Fibroblast of lung (primary cell): ENCODE measurements at places on chromosomes 2 and 18. TPM values are rescaled to one million over a fixed set of nuclear protein-coding genes. Genes with fewer than 3 reads are reported as not detected.

The PSD4 gene
- polyA plus RNA-seq, result 1.0 and 1.4 TPM in 2 replicates

The BOLL gene
- not detected in 2 replicates for polyA plus RNA-seq

The CYS1 gene
- polyA plus RNA-seq, result 0.31 and 0.37 TPM in 2 replicates

The FBLN7 gene
- polyA plus RNA-seq, result 4.6 and 5.1 TPM in 2 replicates

DNA sequence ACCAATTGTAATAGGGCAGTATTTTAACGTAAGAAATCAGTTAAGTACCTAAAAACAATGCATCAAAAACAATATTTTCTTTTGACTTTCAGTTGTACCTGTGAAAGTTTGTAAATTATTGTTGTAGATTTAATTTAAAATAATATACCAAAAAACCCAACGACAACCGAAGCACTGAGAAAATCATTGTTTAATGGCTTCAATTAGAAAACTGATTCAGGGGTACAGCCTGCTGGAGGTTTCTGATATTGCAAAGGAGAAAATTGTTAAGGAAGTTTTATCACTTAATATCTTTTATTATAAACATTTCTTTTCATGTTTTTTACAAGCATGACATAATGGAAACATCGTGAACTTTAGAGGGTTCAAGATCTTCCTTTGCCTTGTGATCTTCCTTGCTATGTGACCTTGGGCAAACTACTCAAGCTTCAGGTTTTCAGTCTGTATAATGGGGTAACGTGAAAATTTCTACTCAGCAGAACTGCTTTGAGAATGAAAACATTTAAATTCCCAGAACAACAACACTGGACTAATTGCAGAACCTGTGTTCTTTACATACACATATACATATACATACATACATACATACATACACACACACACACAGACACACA is 76.3 kb upstream of the GLS start:
- peak; percentile 21 for DNase-seq

DNA sequence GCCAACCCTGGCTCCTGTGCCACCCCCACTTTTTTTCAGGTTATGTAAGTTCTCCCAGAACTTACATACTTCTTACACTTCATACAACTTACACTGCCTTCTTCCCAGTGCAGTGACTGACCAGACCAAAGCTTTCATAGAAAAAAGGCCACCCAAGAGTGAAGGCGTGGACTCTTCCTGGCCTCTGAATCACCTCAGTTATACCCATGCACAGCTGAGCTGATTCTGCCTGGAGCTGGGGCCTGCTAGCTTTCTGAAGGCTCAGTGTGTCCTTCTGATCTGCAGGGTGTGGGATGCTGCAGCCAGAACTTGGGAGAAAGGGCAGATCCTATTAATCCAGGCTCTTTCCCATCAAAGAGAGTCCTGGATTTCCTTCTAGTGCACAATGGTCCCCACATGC is 216.1 kb downstream of the TTC32 start:
- no peak for DNase-seq

DNA sequence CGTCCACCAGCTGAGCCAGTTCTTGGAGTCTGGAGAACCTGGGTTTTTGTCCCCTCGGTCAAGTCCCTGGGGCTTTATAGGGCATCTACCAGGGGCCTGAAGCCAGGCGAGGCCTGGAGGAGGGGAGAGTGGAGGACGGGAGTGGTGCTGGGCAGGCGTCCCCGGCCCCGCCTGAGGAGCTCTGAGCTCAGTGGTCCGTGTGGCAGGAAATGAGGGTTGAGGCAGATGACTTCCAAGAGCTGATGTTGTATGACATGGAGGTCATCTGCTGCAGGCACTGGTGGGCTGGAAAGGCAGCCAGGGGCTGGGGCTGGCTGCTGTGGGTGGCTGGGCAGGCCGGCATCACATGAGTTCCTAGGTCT is 118.5 kb upstream of the HS6ST1 start:
- no peak for DNase-seq

- DNase-seq, result no peak
These were observed 128.6 kb downstream of the DTNA start for GRCh38 chr18:34838669-34839068.

- DNase-seq, result no peak
These were observed 68.8 kb downstream of the PTPRM start for GRCh38 chr18:7635948-7636347.

GRCh38 chr2:1550658-1551316 is 137.5 kb downstream of the TPO start:
- DNase-seq, result peak; percentile 22

- DNase-seq, result no peak
These were observed 23.4 kb upstream of the GMPPA start for GRCh38 chr2:219475278-219475677.

GRCh38 chr2:183242937-183243336 is 118.7 kb downstream of the NUP35 start:
- peak; percentile 25 for DNase-seq

- no peak for DNase-seq
These were observed 286.2 kb downstream of the TCF4 start for GRCh38 chr18:55301824-55302166.

DNA sequence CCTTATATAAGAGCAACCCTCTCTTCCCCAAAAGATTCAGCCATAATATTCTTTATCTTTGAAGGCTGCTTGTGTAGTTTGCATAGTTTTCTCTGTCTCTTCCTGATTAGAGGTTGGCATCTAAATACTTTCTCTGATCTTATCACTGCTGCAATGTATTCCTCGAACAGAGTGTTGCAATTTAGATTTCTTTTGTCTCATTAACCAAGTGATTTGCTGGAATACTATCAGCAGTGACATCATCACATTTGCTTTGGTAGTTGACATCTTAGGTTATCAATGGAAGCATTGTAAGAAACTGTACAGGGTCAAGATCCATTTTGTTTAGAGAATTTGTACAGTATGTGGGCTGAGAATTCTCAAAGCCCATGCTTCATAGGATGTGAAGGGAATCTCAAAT is 72.0 kb upstream of the NEUROD1 start:
- DNase-seq, result peak; percentile 65

- no peak for DNase-seq
These were observed 18.4 kb upstream of the TCF7L1 start for GRCh38 chr2:85114586-85115330.

- DNase-seq, result no peak
These were observed 6.3 kb downstream of the ADRA2B start for GRCh38 chr2:96109931-96110511.

DNA sequence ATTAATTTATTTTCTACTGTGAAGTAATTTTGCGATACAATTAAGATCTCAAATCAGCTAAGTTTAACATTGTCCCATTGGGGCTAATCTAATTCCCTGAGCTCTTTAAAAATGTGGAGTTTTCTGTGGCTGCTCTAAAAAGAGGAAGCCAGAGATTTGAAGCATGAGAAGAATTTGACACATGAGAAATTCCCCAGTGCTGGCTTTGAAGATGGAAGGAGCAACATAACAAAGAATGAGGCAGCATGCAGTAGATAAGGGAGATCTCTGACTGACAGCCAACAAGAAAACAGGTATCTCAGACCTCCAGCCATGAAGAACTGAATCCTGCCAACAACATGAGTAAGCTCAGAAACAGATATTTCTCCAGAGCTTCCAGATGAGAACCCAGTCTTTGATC is 308.4 kb downstream of the ZNF804A start:
- DNase-seq, result no peak

DNA sequence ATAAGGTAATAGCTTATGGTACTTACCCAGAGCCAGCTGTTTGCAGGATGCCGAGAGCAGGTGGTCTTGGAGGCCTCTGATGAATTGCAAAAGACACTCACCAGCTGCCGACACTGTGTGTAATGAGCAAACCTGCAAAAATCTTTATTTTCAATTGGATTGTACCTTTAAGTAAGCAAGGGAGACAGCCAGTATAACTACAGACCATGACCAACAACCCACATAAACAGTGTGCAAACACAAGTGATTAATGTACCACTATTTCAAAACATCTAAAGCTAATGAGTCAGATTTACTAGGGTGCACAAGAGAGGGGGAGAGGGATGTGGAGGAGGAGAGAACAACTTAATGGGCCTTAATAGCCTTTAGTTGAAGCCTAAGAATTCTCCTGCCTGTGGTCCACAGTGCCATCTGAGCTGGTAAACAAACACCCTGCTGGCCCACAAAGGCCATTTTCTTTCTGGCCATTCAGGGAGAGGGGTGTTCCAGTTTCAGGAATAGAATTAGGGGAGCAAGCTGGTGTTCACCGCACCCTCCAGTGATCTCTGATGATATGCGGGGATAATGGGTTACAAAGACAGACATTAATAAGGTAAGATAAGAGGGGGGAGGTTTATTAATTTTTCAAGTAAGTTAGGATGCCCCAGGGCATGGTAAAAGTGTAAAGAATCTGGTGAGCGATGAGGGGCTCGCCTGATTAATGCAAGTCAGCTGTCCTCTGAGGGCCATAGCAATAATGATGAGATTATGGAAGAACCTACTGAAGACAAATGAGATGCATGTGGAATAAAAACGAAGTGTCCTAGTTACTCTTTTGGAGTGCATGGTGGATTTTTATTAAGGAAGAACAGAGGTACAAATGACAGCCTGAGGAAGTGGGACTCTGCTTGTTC is 196.4 kb downstream of the HRH4 start:
- DNase-seq, result peak; percentile 62
